NCI-H1417 treated with DMSO at 0.1 percent for 48 hours (cell line): ENCODE measurements at places on chromosomes 12 and 14.

- no peak for DNase-seq
Measured at GRCh38 chr12:114335607-114336006, 70.3 kb downstream of the TBX5 start.

DNA sequence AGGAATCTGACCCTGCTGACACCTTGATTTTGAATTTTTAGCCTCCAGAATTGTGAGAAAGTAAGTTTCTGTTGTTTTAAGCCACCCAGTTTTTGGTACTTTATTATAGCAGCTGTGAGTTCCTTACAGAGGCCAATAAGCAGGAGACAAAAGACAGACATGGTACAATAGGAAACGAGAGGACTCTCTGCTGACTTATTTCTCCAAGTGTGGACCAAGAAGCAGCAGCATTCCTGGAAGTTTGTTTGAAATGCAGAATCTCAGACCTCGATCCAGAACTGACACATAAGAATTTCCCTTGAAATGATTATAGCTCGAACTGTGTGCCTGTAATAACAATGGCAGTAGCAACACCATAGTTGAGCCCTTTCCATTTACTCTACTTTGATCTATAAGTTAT is 31.9 kb upstream of the LUM start:
- DNase-seq, result no peak

GRCh38 chr14:23942587-23942986 is 11.0 kb upstream of the DHRS4 start:
- no peak for DNase-seq

DNA sequence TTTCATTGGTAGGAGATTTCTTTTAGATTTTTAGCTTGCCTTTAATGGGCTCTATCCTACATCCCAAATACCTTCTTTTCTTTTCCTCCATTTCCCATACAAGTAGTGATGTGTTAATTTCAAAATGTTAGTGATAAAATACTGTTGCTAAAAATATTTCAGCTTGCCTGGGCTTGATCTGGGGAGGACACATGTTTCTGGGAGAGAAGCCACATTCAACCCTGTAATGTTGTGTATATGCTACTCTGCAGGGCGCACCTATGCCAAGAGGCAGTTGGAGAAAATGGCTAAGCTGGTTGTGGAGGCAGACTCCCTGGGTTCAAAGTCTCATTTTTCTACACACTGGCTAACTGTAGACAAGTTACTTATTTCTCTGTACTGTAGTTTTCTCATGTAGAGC is 26.3 kb downstream of the FLRT2 start:
- no peak for DNase-seq

DNA sequence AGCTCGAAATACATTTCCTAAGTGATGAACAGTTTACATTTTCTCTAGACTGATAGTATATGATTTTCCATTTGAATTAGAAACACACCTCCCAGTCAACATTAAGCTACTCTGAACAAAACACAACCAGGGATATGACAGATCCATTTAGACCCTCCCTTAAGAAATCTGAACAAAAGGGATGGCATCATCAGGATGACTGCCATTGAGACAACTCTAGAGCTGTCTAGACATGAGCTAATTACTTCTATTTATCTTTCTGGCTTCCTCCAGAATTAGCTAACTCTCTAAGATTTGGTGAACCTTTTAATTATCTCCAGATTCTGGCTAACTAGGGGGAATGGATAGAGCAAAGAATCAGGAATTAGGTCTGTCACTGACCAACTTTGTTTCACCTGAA is 92.9 kb upstream of the IGF1 start:
- no peak for DNase-seq

GRCh38 chr14:36879558-36879957 is 217.9 kb downstream of the PAX9 start:
- no peak for DNase-seq

DNA sequence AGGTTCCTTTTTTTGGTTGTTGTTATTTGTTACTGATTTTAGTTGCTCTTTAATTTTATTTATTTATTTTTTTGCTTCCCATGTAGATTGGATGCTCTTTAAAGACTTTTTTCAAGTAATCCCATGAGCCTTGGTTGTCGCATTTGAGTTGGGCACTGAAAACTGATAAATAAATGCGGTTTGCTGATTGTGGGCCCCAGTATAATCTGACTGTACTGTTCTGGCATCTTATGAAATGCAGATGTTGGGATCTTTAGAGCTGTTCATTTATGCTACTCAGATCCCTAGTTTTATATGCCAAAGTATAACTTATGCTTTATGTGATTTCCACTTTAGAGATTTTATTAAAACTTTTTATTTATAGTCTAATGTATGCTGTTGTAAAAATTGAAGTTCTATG is 33.3 kb downstream of the WNK1 start:
- no peak for DNase-seq

DNA sequence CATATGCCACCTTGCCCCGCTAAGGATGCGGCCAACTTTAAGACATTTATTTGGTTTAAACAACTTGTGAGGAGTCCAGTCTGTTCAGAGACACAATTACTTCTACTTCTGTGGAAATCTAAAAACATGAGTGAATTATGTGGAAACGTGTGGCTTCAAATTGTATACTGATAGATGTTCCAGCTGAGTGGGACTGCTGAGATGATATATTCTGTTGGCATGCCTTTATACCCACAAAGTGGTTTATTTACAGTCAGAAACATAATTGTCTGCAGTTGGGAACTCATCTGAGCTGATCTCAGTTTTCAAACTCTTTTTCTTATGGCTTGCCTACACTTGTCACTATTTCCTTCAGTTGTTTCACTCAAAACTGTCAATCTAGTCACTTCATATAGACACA is 67.8 kb downstream of the FLRT2 start:
- DNase-seq, result no peak

- DNase-seq, result no peak
Measured at GRCh38 chr14:71452987-71453386, 479.2 kb upstream of the RGS6 start.

- no peak for DNase-seq
Measured at GRCh38 chr14:96573473-96574100, 71.4 kb downstream of the PAPOLA start.

DNA sequence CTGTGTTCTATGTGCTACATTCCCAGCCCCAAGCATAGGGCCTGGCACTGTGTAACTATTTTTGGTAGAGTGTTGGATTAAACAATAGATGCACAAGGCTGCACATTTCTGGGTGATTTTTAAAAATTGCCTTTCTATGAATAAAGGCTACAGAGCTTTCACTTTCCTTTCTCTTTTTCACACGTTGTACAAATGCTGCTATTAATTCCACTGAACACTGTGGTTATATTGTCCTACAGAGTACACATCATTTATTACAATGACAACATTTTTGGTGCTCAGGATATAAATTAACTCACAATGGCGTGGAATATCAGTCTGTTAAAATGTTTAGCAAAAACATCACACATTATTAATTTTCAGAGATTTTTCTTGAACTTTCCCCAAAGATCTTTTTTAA is 3.6 kb upstream of the EML1 start:
- DNase-seq, result no peak

DNA sequence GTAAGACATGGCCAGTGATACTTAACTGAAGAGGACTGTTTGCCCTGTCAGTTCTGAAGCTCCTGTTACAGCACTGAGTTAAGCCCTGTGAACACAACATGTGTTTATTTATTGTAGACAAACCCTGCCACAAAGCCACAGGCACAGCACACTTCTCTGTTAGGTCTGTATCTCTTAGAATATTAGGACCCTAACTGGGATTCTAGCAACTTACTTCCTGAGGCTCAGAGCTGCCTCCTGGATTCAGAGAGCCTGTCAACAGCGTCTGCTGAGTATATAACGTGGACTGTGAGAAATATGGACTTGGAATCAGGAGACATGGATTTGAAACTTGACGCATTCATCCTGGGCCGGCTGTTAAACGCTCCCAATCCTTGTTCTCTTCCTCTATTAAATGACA is 135.0 kb upstream of the HIF1A start:
- no peak for DNase-seq

- DNase-seq, result no peak
Measured at GRCh38 chr12:131116468-131117117, 162.9 kb downstream of the ADGRD1 start.

GRCh38 chr12:68953536-68953935 is 20.6 kb upstream of the CPM start:
- DNase-seq, result no peak

- no peak for DNase-seq
Measured at GRCh38 chr14:69263364-69263763, 3.4 kb downstream of the GALNT16 start.

DNA sequence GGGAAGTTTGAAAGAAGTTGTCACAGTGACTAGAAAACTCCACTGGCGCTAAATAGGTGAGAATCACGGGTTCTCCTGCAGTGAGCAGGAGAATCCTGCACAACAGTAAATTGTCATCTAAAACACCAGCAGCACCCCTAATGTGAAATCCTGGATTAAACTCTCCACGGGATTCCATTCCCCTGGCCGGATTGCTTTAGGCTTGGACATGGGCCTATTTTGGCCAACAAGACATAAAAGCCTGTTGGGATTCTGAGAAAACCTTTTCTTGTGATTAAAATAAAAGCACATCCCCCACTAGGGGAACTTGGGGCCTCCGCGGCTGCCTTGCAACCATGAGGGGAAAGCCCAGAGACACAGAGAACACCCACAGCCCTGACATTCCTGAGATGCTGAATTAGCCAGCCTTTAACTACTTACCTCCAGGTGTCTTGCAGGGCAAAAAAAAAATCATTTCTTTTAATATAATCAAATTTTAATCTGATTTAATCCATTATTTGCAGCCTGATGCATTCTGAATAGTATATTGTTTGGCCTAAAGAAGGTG is 21.0 kb upstream of the TSPAN11 start:
- no peak for DNase-seq

- DNase-seq, result no peak
Measured at GRCh38 chr12:10126413-10126812, 3.6 kb downstream of the CLEC7A start.

DNA sequence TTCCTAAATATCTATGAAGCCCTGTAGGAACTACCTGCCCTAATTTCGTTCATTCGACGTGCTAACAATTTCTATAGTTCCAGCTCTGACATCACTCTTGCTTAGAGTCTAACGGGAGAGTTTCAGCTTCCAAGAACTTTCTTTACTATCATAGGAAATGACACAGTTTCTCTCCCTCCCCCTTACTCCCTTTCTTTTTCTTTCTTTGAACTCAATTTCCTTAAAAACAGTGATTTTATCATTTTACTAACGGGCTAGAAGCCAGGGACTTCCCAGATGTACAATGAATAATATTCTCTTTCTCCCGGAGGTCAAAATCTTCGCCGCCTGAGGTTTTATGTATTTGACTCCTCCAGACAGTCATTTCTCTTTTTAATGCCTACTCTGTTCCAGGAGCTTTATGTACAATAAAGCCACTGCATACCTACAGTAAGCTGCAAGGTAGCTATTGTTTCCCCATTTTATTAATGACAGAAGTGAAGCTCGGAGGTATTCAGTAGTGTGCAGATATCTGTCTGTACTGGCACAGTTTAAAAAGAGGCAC is 15.7 kb downstream of the SMCO2 start:
- no peak for DNase-seq

DNA sequence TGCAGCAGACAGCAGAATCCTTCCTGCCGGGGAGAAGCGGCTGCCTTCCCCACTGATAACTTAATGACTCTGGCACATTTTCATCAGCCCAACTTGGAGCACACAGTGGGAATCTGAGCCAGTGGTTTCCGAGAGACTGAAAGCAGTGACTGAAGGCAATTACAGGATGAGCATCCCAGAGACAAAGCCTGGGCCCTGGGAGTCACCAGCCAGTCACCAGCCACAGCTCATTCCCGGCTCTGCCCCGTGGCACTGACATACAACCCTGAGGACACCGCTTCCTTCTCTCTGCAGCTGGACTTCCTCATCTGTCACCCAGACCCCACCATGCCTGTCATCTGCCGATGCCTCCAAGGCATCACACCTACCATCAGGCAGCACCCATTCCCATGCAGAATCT is 192.3 kb downstream of the DPF3 start:
- DNase-seq, result no peak

GRCh38 chr12:102741196-102741595 is 175.8 kb downstream of the PAH start:
- no peak for DNase-seq

DNA sequence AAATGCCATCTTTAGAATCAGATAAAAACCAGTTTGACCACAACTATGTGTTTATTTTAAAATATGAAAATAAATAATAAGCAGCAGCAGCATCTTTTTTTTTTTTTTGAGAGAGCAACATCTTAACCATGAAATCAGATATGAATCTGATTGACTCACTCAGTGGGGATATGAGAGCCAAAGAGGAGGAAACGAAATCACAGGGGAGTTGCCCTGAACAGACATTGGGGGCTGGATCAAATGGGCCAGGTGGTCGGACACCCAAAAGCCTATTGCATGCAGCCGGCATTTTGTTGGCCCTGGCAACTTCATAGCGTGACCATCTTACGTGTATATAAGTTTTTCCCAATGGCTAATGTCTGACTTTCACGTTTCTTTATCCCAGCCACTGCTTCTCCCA is 321.1 kb downstream of the NPAS3 start:
- no peak for DNase-seq

GRCh38 chr14:22955702-22956569 is 954 bp downstream of the HAUS4 start:
- DNase-seq, result no peak

DNA sequence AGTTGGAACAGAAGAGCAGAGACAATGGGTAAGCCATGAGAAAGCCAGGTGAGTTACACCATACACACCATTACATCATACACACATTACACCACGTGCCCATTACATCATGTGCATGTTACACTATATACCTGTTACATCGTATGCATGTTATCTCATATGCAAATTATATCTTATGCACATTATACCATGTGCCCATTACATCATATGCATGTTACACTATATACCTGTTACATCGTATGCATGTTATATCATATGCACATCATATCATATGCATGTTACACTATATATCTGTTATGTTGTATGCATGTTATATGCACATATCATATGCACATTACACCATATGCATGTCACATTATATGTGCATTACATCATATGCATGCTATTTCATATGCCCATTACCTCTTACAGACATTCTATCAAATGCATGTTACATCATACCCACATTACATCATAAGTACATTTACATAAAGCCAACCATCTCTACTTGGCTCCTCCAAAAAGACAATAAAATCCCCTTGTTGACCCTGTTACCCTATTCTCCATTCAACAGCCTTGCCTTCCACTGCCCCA is 207.2 kb downstream of the KSR2 start:
- no peak for DNase-seq

- DNase-seq, result no peak
Measured at GRCh38 chr14:88477513-88478250, 77.1 kb downstream of the PTPN21 start.

- no peak for DNase-seq
Measured at GRCh38 chr12:8742501-8742900, 44.7 kb downstream of the RIMKLB start.

- no peak for DNase-seq
Measured at GRCh38 chr14:103510724-103511693, 11.6 kb downstream of the CKB start.

GRCh38 chr12:112734859-112735695 is 56.5 kb upstream of the RPH3A start:
- DNase-seq, result no peak

DNA sequence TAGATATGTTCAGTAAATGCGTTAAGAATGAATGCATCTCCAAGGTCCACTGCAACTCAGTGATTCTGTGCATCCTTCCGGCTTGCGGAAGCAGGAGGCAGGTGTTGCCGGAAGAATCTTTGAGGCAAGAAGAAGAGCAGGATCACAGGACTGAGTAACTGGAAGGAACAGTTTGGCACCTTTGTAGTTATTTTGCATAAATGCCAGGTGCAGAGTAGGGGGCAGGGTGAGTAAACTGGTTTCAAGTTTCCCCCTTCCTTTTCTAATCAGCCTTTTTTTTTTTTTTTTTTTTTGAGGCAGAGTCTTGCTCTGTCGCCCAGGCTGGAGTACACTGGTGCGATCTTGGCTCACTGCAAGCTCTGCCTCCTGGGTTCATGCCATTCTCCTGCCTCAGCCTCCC is 22.3 kb downstream of the DYRK4 start:
- no peak for DNase-seq
